ENCODE measurements at places on chromosomes 5 and 9. TPM values are rescaled to one million over a fixed set of nuclear protein-coding genes. Genes with fewer than 3 reads are reported as not detected.

Gene PCDHGC5
- total RNA-seq: 1.5 TPM

Gene DOK3
- 4.2 TPM for total RNA-seq

Gene PCDHA8
- 0.08 TPM for total RNA-seq

Gene TRIM36
- 0.14 TPM for total RNA-seq

GRCh38 chr9:94014066-94014654 lies 59.0 kb upstream of the BARX1 start:
- H3K27ac ChIP-seq: no peak overlapping the region
- H3K4me3 ChIP-seq: no peak overlapping the region
- no peaks in the 10 kb centered on the region for H3K27me3 ChIP-seq

- H3K4me3 ChIP-seq: no peak overlapping the region
- no peaks in the 10 kb centered on the region for H3K4me1 ChIP-seq
- H3K36me3 ChIP-seq: no peaks in the 10 kb centered on the region
Measured at GRCh38 chr5:98218838-98219237, 554.6 kb upstream of the RGMB start.

GRCh38 chr5:128778474-128778873 lies 186.8 kb upstream of the SLC27A6 start:
- no peak overlapping the region for H3K4me3 ChIP-seq
- no peaks in the 10 kb centered on the region for H3K27me3 ChIP-seq
- no peak overlapping the region for H3K27ac ChIP-seq
- H3K4me1 ChIP-seq: peaks cover 8% of the 10 kb centered on the region

GRCh38 chr5:37882636-37883035 lies 42.8 kb upstream of the GDNF start:
- H3K27me3 ChIP-seq: no peaks in the 10 kb centered on the region
- no peak for DNase-seq
- no peaks in the 10 kb centered on the region for H3K36me3 ChIP-seq
- H3K27ac ChIP-seq: no peak overlapping the region

Measured in heart left ventricle (tissue), 16 donors.